ENCODE measurements at places on chromosomes 7 and 10.

DNA sequence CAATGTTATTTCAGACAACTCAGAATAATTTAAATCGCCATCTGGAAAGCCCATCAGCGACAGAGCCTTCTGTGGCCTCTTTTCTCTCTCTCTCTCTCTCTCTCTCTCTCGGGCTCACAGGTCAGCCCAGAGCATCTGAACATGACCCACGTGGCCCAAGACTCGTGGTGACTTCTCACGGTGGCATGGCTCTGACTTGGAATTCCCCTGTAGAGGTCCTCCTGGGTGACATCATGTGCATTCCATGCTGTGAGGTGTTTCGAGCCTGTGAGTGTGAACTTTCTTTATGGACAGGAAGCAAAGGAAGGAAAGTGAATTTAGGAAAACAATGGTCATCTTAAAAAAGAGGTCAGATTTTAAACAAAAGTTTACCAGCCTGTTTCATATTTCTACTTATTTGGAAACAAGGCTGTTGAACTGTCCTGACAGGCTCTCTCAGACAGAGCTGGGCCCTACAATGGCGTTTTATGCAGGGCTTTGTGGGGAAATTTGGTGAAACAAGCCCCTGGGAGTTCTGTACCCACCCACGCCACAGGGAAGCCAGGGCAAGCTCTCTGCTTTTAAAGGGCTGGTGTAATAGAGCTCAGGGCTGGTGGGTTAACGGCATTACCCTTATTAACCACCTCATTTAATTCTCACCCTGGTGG is 359.7 kb upstream of the ZNF32 start:
- no peak for DNase-seq

DNA sequence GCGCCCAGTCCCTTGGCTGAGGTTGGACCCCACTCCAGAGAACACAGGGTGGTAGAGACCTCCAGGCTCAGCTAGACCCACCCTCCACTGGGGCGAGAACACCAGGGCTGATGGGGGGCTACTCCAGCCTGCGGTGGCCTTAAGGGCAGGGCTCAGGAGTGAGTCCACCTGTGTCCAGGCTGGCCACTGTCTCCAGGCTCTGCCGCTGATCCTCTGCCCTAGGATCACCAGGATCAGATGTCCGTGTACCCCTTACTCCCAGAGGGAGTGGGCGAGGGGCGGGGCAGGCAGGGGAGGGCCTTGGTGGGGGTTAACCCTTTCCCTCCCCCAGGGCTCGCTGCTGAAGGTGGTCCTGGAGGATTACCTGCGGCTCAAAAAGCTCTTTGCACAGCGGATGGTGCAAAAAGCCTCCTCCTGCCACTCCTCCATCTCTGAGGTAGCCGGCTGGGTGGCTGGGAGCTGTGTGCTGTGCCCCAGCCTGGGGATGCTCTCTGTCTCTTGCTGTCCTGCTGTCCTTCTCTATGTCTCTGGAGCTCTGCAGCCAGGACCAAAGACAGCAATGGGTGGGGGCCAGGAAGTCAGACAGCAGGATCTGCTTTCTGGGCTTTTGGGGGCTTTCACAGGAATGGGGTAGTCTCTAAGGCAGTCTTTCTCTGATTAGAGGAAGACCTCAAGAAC is 38.0 kb downstream of the PSAP start:
- DNase-seq: no peak

- DNase-seq: no peak
Observed at GRCh38 chr7:111138193-111138569, 47.3 kb downstream of the LRRN3 start.

DNA sequence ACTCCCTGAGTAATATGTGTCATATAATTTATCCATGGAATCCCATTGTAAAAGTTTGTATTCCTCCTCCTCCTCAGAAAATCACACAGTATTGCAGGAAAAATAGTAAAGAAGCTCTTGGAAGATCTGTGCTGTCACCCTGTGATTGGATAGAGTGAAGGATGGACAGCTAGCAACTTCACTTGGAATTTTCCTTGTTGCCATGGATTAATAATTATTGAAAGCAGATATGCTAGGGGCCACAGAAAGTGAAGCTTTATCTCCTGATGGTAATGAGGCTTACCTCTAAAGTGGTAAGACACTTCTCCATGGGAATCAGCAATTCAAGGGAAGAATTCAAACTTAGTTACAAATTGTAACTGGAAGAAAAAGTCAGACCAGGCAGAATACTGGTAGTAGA is 48.8 kb downstream of the PHYHIPL start:
- no peak for DNase-seq

DNA sequence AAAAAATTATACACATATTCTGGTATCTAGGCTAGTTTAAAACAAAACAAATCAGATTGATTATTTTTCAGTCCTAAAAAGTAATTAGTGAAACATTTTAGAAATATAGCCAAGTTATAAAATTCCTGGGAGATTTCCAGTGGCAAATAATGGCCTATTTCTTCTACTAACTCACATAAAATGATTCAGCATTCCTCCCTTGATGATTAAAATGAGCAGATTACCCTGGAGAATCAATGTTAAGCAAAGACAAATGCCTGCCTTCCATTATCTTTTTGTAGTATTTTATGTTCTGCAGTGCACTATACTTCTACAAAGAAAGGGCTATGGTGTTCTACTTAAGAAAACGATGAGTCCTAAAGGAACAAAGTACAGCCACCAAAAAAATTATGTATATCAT is 53.6 kb downstream of the PARD3 start:
- DNase-seq: no peak

GRCh38 chr10:109062371-109062770 is 860.9 kb downstream of the XPNPEP1 start:
- no peak for DNase-seq

DNA sequence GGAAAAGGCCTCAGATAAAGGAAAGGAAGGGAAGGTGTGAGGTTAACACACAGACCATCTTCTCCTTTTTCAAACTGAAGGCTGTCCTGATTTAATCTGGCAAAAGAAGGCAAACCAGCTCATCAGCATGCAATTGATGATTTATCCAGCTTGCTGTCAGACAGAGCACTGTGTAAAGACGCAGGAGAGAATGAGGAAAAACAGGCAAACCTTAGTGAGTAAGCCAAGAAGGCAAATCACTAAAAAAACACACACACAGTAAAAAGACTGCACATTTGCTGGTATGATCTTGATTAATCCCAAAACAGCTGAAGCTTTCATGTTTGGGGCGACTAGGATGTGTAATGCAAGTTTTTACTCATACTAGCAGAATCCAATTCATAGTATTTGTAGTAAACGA is 65.8 kb upstream of the SKAP2 start:
- DNase-seq: no peak

DNA sequence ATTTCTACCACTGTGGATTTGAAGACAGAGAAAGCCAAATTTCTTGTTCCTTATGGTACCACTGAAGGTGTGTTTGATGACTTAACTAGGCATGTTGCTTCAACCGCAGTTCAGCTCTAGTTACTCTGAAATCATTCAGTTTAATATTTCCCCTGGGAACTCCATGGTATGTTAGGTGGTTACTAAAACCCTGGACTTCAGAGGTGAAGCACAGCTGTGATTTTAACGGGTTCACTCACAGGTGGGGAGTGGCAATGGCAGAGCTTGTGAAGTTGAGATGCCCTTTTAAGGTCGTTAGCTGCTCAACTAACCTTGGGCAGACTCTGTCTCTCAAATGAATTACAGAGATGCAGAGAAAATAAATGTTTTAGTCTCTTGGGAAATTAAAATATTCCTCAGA is 163.6 kb upstream of the PHYHIPL start:
- no peak for DNase-seq

- no peak for DNase-seq
Observed at GRCh38 chr7:30143748-30144251, 9.0 kb downstream of the MTURN start.

DNA sequence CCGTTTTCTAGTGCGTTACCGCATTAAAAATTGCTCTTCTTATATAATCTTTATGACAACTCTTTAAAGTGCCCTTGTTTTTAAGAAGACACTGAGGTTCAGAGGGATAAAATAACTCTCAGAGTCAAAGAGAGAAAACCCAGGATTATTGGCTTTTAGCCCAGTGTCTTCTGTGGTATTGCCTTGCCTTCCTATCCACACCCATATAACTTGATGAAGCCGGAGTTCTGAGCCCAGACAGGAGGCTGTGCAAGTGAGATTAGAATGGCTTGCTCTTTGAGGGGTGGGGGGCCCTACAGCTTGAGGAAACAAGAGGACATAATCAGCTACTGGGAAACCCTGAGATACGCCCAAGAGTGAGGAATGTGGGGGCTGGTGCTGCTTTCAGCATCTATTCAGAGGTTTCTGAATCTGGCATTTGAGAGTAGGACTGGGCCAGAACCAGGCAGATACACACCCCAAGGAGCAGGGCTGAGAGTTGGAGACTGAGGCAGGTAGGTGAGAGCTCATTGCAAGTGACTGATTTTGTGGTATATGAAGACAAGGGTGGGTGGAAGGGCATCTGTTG is 2.3 kb downstream of the PRXL2A start:
- no peak for DNase-seq

GRCh38 chr10:129936923-129937300 is 27.2 kb downstream of the EBF3 start:
- DNase-seq: no peak

- DNase-seq: no peak
Observed at GRCh38 chr10:107364872-107365271, 200.4 kb upstream of the SORCS1 start.

- no peak for DNase-seq
Observed at GRCh38 chr7:95338832-95339231, 14.5 kb upstream of the PON1 start.

DNA sequence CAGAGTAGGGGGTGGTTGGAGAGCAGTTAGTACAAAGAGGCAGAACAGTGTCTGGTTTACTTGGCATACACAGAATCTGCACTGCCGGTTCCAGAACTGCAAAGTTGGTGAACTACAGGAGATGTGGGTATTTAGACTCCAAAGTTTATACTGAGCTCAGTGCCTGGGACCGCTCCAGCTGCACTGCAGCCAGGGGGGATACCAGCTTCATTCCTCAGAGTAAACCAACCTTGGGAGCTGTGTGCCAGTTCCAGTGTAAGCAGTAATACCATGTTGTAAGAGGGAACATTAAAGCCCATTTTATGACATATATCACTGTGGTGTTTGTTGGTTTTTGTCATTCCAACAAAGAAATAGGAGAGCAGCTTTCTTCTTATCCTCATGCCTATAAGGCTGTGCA is 23.4 kb downstream of the LOXL4 start:
- no peak for DNase-seq

DNA sequence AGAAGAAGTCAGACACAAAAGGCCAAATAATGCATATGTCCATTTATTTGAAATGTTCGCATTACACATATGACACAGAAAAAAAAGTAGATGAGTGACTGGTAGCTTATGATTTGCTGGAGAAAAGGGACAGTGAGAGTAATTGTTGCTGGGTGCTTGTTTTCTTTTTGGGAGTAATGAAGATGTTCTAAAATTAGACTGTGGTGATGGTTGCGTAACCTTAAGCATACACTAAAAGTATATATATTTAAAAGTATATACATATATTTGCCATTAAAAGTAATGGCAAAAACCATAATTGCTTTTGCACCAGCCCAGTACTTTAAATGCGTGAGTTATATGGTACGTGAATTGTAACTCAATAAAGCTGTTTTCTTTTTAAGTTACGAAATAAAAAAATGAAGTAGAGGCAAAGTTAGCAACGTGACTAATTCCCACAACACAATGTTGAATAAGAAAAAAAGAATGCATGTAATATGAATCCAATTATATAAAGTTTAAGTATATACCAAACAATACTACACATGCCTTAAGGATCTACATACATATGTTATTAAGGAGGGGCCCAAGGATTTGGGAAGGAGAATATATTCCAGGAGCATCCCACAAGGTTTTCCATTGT is 360.4 kb upstream of the CELF2 start:
- no peak for DNase-seq

DNA sequence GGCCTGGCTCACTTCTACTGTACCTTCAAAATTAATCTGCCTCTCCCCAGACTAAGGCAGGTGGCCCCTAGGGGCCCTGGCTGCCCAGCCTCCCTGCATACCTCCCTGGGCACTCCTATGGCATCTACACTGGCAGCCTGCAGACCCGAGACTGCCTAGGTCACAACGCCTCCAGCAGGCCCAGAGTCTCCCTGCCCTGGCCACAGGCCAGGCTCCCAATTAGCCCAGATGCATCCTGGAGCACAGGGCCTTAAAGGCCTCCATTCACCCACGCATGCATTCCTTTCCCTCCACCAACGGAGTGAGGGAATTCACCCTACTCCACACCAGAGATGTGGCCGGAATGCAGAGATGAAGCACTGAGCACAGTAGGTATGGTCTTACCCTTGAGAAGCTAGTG is 1.9 kb downstream of the CHAT start:
- no peak for DNase-seq

DNA sequence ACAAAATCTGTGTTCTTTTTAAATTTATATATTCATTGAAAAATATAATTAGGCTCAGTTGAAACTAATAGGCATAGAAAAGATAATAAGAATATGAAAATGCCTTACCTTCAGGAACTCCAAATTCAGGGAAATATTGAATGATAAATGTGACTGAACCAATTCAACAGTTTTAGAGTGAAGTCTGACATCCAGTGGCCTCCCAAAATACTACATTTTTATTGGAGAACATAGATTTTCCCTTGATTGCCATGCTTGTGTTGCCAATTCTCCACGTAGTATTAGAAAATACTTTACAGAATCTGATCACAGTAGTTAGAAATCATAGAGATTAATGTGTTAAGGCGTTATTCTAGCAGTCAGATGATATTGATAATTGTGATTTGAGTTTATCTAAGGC is 1246.7 kb downstream of the GATA3 start:
- no peak for DNase-seq

DNA sequence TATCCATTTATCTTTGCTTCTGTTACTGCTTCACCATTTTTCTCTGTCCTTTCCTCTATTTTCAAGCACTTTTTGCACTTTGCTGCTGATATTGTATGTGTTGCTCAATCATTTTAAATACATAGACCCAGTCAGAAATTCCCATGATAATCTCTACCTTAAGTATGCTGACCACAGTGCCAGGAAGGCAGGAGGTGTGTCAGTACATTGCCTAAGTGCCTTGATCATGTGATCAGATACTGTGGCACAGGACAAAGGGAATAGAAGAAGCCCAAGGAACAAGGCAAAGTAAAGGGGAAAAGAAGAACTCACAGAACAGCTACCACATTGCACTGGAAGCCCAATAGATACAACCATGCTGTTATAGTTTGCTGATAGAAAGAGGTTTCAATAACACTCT is 53.7 kb upstream of the CD36 start:
- no peak for DNase-seq

DNA sequence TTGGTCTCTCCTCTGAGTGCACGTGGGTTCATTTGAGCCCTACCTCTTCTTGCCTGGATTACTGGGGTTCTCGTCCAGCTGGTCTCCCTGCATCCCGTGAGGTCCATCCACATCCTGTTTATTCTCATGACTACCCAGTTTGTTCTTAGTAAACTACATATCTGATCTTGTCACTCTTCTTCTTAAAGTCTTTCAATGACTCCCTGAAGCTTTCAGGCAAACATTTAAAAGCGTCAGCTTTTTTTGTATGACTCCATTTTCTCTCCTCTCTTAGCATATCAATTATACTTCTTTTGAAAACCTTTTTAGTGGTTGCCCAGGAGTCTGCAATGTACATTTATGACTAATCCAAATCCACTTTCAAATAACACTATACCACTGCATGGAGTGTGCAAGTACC is 7.5 kb downstream of the SFXN2 start:
- no peak for DNase-seq

- DNase-seq: no peak
Observed at GRCh38 chr7:519484-520390, at the start of gene PDGFA. TSS of gene PDGFA (minus strand) at chr7:519846. CDS start at chr7:519001, 845 bp downstream.

GRCh38 chr10:80144067-80144695 is 11.7 kb downstream of the PLAC9 start:
- no peak for DNase-seq

GRCh38 chr10:122391875-122392274 is 17.4 kb downstream of the PLEKHA1 start:
- DNase-seq: no peak

- no peak for DNase-seq
Observed at GRCh38 chr7:28529755-28530154, 117.4 kb downstream of the CREB5 start.
